ENCODE measurements at places on chromosomes 4 and X.

DNA sequence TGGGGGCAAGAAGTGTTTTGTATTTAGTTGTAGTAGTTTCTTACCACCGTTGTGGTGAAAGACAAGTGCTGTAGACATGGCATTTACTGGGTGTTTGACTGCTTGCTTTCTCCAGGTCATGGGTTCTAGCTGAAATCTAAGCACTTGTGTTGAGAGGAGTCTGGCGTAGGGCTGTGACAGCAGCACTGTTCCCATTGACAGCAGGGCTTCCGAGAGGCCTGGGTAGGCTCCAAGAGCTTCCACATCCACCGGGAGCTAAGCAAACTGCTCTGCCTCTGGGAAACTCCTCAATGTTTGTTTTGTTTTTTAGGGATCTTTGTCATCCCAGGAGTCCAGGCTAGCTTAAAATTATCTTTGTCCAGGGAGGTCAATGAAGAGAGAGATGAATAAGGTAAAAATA, 44.3 kb downstream of the BMPR1B start:
- no peak for DNase-seq

GRCh38 chr4:186765673-186766546, 42.3 kb upstream of the FAT1 start:
- DNase-seq: no peak

DNA sequence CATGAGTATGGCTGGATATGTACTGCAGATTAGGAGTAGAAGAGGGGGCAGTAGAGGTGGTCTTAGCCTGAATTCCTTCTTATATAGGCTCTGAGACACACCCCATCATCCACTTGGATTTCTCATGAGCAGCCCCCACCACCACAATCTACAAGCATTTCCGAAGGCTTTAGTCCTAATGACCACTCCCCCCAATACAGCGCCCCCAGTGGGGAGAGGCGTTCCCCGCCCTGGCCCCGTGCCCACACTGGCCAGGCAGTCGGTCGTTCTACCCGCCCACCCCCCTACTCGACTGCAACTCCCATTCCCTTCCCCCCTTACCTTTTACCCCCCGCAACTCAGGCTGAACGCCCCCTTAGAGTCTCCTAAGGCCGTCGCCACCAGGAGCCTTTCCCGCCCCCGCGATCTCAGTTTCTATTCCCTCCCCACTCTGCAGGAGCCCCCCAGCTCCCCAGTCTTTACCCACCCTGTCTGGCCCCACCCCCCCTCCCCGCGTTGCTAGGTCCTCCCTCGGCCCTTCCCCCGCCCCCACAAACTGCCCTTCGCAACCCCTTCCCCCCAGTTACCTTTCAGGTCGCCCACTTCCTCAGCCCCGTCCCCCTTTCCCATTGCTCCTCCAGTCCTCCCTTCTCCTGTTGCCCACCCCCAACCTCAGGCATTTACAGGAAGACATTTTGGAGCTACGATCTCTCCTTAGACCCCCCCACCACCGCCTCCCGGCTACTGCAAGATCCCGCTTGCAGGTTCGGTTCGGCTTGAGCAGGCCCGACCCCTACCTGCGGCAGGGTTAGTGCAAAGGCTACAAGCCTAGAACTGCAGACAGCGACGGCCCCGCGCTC, 468 bp downstream of the ZMYM3 start:
- DNase-seq: no peak

GRCh38 chr4:106618956-106619355, 250.4 kb upstream of the GIMD1 start:
- no peak for DNase-seq

- no peak for DNase-seq
Measured at GRCh38 chrX:44042116-44042515, 68.9 kb upstream of the NDP start.

GRCh38 chrX:123425904-123426303, 241.8 kb downstream of the GRIA3 start:
- DNase-seq: no peak

GRCh38 chr4:174496631-174497432, 25.5 kb downstream of the HPGD start:
- no peak for DNase-seq

DNA sequence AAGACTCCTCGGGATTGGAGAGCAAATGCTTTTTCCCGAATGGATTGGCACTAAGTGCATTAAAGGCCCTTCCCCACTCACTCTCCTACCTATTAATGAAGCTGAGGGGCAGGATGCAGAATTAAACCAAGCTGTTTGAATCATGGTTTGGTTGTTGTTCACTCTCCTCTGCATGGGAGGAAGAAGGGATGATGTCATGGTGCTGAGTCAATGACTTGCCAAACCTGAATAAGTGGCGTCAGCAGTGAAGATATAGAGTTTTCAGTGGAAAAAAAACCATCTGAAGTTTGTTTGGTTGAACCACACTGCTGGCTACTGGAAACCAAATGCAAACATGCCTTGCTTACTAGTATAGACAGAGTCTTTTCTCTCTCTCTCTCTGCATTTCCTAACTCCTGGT, 19.8 kb upstream of the ZXDA start:
- no peak for DNase-seq

- DNase-seq: no peak
Measured at GRCh38 chr4:30172416-30172815, 547.8 kb upstream of the PCDH7 start.

DNA sequence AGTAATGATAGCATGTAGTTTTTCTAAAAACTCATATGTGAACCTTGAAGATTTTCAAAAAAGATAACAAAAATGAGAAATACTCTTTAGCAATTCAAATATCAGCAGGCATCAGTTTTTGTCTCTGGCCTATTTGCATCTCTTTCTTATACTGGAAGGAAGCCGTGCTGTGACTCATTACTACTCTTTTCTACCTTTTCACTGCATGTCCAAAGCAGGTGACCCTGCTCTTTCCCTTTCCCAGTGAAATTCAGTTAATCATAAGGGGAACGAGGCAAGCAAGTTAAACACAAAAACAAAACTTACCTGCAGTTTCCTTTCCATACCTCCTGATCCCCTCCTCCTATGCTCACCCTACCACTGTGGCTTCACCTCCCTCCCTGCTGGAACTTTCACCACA, 9.3 kb downstream of the SPATA4 start:
- no peak for DNase-seq

- no peak for DNase-seq
Measured at GRCh38 chr4:52836678-52837077, 25.4 kb upstream of the RASL11B start.

GRCh38 chr4:40227284-40227683, 30.5 kb downstream of the RHOH start:
- DNase-seq: peak; percentile 48

Data from stimulated activated CD4-positive, alpha-beta T cell treated with anti-CD3 and anti-CD28 coated beads, TNF-alpha, amount 100 ng/mL, for 4 hours (primary cell).